ENCODE measurements at places on chromosomes 1 and 21.

GRCh38 chr1:53696571-53696970 lies 42.4 kb downstream of the GLIS1 start:
- DNase-seq = no peak

GRCh38 chr1:205751036-205751651 lies 1.2 kb upstream of the NUCKS1 start:
- no peak for DNase-seq

DNA sequence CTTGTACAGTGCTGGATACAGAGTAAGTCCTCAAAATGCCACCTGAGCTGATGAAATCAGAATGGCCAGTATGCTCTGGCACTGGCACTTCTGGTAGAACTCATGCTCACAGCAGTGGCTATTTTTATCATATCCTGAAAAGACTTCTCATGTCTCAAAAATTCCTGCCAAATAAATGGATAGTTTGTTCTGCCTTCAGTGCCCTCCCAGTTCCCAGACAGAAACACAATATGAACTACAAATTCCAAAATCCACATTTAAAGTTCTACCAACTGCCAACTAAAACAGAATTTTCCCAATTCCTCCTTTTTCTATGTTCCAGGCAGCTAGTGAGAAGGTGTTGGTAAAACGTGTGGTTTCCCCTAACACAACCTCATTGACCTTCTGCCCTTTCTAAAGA lies 51.4 kb upstream of the RGS1 start:
- DNase-seq = no peak

- DNase-seq = no peak
These were observed 682.0 kb downstream of the LTN1 start for GRCh38 chr21:28310711-28311110.

GRCh38 chr21:25283720-25284119 lies 323.6 kb downstream of the MRPL39 start:
- DNase-seq = no peak

Data from cortex of kidney (tissue), 1 donor.